ENCODE measurements at places on chromosomes 5 and 9.

- no peak for DNase-seq
These were observed 3.2 kb upstream of the PRR7 start for GRCh38 chr5:177443144-177443983.

GRCh38 chr5:167755420-167755819 is 536.0 kb upstream of the WWC1 start:
- DNase-seq: no peak

DNA sequence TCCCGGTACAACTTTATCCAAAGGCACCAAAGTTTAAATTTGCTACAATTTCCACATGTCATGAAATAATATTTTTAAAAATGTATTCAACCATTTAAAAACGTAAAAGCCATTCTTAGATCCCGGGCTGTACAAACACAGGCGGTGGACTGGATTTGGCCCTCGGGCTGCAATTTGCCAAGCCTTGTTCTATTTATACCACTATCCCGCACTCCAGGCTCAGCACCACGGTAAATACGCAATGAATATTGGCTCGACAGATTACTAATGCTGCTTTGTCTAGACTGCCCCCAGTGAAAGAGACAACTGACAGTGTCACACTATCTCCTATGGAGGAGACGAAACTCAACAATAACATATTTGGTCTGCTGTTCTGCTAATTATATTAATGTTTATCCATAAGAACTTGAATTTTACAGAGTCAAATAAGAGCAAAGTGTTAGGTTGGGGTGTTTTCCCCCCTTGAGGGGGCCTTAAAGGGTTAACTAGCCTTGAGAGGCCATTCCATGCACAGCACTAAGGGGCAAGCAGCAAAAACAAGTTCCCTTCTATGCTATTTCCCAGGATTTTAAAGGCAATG is 98.1 kb downstream of the MARCHF11 start:
- DNase-seq: no peak

- DNase-seq: no peak
These were observed 41.9 kb upstream of the ITGA2 start for GRCh38 chr5:52947208-52947607.

DNA sequence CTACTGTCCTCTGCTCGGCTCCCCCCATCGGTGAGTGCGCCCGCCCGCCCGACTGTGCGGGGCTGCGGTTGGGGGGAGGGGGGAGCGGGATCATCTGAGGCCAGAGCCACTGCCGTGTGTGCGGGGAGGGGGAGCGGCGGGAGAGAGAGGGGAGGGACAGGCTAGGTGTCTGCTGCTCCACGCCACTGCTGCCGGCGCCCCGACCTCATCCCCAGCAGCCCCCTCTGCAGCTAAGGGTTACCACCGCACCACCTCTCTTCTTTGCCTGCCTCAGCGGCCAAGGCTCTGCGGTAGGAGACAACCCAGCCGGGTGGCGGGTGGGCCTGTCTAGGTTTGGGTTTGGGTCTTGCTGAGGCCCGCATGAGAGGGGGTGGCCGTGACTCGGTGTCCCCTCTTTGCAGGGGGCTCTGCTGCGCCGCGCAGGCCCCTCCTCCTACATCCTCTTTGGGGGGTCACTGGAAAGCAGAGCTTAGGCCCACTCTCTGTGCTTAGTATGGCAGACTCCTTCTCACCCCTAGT is 670 bp upstream of the PURA start:
- no peak for DNase-seq

DNA sequence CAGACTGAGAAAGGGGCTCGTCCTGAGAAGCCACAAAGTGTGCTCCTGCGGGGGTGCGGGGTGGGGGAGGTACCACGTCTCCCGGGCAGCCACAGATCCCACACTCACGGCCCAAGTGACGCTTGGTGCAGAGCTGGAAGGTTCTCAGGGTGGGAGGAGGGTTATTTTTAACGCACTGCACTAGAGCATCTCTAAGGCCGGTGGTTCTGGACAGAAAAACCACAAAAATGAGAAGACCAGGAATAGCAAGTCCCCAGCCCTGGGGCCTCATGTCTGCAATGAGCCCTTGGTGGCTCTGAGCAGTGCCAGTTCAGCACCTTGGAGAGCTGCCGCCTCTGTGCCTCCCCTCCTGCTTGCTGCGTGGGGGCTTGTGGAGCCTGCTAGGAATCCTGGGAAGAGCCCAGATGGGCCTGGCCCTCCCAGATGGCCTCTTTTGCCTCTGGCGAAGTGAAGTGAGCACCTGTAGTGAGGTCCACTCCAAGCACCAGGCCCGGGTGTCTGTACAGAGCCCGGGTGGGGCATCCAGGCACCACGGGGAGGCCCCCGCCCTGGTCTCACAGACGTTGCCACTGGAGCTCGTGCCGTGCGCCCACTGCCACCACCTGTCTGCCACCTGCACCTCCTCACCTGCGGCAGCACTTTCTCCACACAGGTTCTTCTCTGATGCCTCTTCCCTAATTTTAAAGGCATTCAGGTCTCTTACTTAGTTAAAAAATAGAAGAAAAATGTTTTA is 48.9 kb upstream of the CACNA1B start:
- no peak for DNase-seq

- DNase-seq: no peak
These were observed 315.3 kb downstream of the GADD45G start for GRCh38 chr9:89920131-89920530.

DNA sequence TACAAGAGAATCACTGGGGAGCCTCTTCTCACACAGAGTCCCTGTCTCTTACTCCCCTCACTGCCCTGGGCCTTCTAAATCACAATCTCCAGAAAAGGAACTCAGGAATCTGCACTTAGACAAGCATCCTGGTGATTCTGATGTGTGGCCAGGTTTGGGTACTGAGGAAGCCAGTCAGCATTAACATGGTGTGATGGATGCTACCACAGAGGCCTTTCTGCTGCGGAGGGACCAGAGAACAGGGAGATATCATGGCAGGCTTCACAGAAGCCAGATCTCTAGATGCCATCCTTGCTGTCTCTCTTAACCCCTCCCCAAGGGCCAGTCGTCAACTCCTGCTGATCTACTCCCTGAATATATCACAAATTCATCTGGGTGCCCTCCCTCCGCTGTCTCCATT is 1.6 kb downstream of the ANKS6 start:
- DNase-seq: no peak

DNA sequence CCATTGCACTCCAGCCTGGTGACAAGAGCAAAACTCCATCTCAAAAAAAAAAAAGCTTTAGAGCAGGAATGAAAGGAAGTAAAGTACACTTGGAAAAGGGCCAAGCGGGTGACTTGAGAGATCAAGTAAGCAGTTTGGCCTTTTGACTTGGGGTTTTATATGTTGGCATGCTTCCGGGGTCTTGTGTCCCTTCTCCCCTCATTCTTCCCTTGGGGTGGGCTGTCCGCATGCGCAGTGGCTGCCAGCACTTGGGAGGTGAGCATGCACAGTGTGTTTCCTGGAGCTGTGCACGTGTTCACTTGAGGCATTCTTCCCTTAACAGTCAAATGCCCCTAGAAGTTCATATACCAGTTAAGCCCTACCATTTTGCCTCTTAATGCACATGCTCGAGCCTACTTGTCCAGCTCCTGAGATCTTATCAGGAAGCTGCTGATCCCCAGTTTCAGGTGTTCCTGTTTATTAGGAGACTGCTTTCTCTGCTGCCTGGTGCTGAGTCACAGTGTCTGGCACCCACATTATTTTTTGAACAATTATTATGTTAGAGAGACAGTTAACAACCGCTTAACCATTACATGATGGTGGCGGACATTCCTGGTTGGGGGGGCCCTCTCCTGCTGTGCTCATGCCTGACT is 32.6 kb upstream of the PRRC2B start:
- no peak for DNase-seq

GRCh38 chr5:39238366-39239105 is 19.2 kb upstream of the FYB1 start:
- DNase-seq: no peak

GRCh38 chr5:133063965-133064364 is 12.2 kb downstream of the HSPA4 start:
- no peak for DNase-seq

DNA sequence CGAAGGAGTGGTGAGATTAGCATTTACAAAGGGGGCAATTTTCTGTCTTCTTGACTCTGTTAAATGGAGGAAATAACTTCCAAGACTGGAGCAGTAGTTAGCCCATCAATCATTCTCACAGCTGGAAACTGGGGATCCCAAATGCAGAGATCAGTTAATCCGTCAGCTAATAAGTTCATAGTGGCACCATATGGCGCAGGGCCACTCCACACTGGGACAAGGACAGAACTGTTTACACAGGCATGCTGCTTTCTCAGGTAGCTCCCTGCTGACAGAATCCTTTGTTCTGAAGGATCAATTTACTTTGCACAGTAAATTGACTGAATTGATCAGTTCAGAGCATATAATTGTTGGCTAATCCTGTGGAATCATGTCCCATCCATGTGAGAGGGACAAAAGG is 395.7 kb downstream of the TMEM161B start:
- DNase-seq: no peak

DNA sequence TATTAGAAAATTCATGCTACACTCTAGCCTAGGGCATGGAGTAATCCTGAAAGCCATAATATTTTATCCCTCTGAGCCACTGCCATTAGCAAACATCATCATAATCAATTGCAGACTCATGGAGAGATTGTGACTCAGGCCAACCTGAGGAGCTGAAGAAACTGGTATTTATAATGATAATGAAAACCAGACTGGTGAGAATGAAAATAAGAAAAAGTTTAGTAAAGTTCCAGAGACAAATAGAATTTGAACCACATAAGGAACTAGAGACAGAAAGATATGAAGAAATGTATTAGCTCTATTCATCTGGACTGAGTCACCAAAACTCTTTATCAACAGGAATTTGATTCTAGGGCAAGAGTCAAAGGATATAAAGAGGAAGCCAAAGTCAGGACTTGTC is 158.7 kb downstream of the DRD1 start:
- DNase-seq: no peak

- no peak for DNase-seq
These were observed 133.7 kb upstream of the IQGAP2 start for GRCh38 chr5:76269259-76269931.

- no peak for DNase-seq
These were observed 114.8 kb downstream of the TLE4 start for GRCh38 chr9:79686381-79687130.

GRCh38 chr9:121307976-121308375 is 40.0 kb downstream of the GSN start:
- DNase-seq: no peak

GRCh38 chr9:6973762-6974161 is 216.0 kb downstream of the KDM4C start:
- peak; percentile 20 for DNase-seq

- no peak for DNase-seq
These were observed 194.4 kb downstream of the TAF11L14 start for GRCh38 chr5:17828681-17829080.

DNA sequence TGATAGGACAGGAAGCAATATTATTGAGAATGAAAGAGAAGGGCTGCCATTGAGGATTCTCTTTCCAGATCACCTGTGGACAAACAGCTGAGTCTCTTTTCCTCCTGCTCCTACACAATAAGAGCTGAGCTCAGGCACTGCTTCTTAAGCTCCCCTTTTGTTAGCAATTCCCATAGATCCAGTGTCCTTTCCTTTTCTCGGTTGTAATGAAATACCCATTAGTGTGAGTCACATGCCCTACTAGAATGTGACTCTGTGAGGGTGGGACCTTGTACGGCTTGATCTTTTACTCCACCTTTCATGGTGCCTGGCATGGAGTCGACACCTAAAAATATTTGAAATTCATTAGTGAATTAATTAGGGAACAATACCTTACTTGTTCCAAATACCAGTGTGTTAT is 269.2 kb downstream of the NR3C1 start:
- DNase-seq: no peak

- no peak for DNase-seq
These were observed 16.1 kb upstream of the AJM1 start for GRCh38 chr9:136826188-136826541.

DNA sequence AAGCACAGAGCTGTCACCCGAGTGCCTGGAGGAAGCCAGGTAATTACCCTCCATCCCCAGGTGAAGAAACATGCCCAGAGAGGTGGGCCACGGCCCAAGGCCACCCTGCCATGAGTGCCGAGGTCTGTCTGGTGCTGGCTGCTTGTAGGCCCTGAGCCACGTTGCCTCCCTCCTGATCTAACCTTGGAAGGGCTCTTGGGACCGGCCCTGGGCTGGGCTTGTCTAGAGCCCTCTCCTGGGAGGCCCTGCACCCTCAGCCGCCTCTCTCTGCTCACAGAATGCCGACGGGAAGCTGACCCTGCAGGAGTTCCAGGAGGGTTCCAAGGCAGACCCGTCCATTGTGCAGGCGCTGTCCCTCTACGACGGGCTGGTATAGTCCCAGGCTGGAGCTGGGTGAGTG is 39.4 kb upstream of the HMCN2 start:
- DNase-seq: no peak

- no peak for DNase-seq
These were observed 100.2 kb downstream of the BRINP1 start for GRCh38 chr9:119268985-119269384.

DNA sequence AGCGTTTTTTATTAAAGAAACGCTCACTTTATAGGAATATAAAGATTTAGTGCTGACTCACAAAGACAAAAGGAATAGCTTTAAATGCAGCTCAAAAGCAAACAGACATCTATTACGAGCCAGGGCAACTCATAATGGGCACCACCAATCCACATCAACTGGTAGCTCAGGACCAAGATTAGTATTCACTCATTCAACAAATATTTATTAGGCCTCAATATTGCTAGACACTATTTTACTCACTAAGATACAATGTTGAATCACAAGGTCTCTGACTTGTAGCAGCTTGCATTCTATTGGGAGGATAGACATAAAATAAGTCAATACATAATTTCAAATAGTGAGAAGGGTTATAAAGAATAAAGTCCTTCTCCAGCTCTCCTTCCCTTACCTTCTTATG is 8.0 kb upstream of the MAN2A1 start:
- DNase-seq: no peak

DNA sequence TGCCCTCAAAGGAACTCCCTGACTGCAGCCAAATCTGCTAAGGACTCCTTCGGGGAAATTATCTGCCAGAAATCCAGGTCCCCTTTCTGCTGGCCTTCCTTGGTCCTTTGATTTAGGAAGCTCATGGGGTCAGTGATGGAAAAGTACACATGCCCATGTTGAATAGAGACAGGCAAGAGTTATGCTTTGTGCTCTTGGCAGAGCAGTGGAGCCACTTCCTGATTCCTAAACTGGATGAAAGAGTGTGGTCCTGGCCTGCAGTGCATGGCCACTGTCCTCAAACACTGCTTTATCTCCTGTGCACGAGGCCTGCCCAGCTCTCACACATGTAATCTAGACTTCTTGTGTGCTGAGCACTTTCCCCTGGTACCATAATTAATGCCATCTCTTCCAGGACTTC is 2.0 kb upstream of the EBF1 start:
- DNase-seq: no peak
